ENCODE measurements at places on chromosomes 7 and 10. TPM values are rescaled to one million over a fixed set of nuclear protein-coding genes. Genes with fewer than 3 reads are reported as not detected.
A peak's percentile ranks its signal among the peaks of the same experiment; 100 is the strongest.

- DNase-seq, result no peak
Observed at GRCh38 chr7:26440233-26441001, 148.8 kb downstream of the SNX10 start.

DNA sequence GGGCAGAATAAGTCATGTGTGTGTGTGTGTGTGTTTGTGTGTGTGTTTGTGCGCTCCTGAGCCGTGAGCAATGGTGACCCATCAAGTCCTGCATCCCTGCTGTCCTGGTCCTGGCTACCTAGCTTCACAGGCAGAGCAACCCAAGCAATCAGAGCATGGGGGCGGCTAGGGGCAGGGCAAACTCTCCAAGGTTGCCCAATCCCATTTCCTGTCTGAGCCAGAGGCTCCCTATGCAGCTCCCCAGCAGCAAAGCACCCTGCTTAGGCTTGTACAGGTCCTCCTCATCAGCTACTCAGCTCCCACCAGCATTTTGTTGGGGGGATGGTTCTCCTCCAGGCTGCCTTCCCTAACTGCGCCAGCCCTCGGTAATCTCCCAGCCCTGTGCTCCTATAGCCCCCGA is 31.1 kb upstream of the CRHR2 start:
- no peak for DNase-seq

DNA sequence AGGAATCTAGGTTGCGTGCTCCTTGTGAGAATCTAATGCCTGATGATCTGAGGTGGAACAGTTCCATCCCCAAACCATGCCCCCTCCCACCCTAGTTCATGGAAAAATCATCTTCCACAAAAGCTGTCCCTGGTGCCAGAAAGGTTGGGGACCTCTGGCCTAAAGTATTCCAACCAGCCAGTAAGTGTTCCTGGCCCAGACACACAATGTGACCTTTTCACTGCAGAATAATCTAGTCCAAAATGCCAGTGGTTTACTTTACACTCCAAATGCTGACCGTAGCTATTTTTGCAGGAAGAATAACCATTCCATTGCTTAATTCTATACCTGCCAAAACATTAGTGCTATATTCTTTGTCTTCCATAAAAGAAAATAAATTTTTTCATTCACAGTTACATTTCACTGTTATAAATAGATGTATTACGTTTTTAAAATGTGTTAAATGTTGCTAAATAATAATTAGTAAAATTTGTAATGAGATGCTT is 10.4 kb downstream of the CNNM1 start:
- no peak for DNase-seq

DNA sequence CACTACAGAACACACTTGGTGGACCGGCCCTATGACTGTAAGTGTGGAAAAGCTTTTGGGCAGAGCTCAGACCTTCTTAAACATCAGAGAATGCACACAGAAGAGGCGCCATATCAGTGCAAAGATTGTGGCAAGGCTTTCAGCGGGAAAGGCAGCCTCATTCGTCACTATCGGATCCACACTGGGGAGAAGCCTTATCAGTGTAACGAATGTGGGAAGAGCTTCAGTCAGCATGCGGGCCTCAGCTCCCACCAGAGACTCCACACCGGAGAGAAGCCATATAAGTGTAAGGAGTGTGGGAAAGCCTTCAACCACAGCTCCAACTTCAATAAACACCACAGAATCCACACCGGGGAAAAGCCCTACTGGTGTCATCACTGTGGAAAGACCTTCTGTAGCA is 14.6 kb downstream of the ZSCAN21 start:
- no peak for DNase-seq

VKORC1L1 gene
- total RNA-seq, result 14.9 TPM

DNA sequence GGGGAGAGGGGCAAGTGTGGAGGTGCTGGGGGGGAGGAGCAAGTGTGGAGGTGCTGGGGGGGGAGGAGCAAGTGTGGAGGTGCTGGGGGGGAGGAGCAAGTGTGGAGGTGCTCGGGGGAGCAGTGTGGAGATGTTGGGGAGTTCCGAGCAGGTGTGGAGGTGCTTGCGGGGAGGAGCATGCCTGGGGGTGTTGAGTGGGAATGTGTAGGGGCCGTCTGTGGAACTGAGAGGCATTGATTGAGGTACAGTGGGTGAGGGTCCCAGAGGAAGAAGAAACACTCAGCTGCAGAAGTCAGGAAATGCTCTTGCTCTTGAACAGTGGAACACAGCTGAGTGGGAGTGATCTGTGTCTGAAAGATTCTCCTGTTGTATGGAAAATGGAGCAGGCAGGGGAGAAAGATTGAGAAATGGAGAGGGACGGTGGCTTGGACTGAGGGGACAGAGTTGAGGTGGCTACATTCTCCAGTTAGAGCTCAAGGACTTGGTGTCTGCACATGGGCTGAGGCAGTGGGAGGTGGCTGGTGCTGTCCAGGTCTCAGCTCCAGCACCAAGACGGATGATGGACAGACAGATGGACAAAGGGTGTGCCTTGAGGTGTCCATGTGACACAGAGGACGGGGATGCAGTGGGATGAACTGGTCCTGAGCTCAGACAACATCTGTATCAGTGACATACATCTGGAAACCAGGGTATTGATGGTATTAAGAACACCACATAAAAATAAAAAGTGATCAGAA is 25.2 kb upstream of the NCAPG2 start:
- DNase-seq, result no peak

GRCh38 chr10:98340261-98340939 is 72.4 kb upstream of the LOXL4 start:
- DNase-seq, result no peak

GRCh38 chr10:71393841-71394475 is 2.8 kb upstream of the CDH23 start:
- no peak for DNase-seq

DNA sequence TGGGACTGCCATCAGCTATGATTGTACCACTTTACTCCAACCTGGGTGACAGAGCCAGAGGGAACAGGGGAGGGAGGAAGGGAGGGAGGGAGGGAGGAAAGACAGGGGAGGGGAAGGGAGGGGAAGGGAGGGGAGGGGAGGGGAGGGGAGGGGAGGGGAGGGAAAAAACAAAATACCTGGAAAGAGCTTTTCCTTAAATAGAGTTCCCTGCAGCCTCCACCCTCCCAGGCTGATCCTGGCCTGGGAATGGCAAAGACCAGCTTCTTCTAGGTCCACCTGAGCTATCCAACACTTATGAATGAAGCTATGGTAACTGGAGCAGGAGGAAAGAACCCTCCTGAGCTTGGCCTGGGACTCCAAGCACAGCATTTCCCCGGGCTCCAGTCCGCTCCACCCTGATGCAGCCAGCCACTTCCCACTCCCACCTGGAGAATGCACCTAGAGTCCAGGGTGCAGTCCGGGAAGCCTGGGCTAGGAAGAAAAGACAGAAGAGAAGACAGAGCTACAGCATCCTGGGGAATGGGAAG is 66.1 kb downstream of the GRID1 start:
- no peak for DNase-seq

- DNase-seq, result no peak
Observed at GRCh38 chr7:15433151-15433550, 128.7 kb downstream of the AGMO start.

GRCh38 chr10:76047521-76047920 is 616.1 kb downstream of the LRMDA start:
- DNase-seq, result no peak

GRCh38 chr7:134704827-134705226 is 58.2 kb downstream of the BPGM start:
- no peak for DNase-seq

- DNase-seq, result peak; percentile 13
Observed at GRCh38 chr7:55552320-55553023, 19.8 kb downstream of the VOPP1 start.

GRCh38 chr7:111138193-111138569 is 47.3 kb downstream of the LRRN3 start:
- DNase-seq, result peak; percentile 82

- no peak for DNase-seq
Observed at GRCh38 chr10:113503930-113504329, 48.9 kb upstream of the HABP2 start.

WDR37 gene
- total RNA-seq, result 18.1 TPM

- DNase-seq, result no peak
Observed at GRCh38 chr7:117269417-117269816, 53.4 kb downstream of the WNT2 start.

GRCh38 chr7:116363637-116364432 is 135.7 kb upstream of the CAV2 start:
- no peak for DNase-seq

STEAP1B gene
- not detected for total RNA-seq

DNA sequence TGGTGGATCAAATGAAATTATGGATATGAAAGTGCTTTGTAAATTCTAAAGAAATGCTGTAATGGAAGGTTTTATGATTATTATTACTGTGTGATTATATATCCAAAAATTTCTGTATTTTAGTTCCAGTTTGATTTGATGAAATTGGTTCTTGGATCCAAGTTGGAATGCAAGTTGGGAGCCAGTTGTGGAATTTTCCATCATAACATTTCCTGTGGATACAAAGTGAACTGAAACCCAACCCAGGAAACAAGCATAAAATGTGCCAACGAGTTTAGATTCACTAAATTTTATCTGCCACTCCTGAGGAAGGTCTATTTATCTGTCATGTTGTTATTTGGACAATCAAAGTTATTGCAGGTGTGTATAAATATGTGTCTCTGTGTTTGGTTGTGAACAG is 131.4 kb upstream of the MDFIC start:
- DNase-seq, result no peak

OGDH gene
- total RNA-seq, result 105 TPM

- DNase-seq, result no peak
Observed at GRCh38 chr7:13801669-13802068, 187.8 kb downstream of the ETV1 start.

- peak; percentile 50 for DNase-seq
Observed at GRCh38 chr7:65840446-65840845, 32.4 kb upstream of the VKORC1L1 start.

DNA sequence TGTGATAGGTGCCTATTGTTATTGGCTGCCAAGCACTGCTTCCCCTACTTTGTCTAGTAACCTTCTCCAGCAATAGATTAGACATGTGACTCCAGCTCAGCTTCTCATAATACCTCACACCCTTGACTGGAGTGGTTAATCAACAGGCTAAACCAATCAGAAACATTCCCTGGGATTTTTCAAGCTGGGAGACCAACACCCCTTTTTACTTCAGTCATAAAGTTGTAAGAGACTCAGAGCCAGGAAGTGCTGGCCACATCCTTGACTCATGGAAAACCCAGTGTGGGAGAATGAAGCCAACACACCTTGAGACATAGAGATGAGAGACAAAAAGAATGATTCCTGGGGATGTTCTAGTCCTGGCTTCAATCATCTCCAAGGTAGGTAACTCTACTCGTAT is 62.6 kb upstream of the HECTD2 start:
- DNase-seq, result no peak

OLAH gene
- total RNA-seq, result 0.31 TPM

TAS2R5 gene
- 0.93 TPM for total RNA-seq

- no peak for DNase-seq
Observed at GRCh38 chr10:120719333-120719732, 131.8 kb upstream of the WDR11 start.

GJD4 gene
- total RNA-seq, result not detected

SUPV3L1 gene
- total RNA-seq, result 45.0 TPM

DNA sequence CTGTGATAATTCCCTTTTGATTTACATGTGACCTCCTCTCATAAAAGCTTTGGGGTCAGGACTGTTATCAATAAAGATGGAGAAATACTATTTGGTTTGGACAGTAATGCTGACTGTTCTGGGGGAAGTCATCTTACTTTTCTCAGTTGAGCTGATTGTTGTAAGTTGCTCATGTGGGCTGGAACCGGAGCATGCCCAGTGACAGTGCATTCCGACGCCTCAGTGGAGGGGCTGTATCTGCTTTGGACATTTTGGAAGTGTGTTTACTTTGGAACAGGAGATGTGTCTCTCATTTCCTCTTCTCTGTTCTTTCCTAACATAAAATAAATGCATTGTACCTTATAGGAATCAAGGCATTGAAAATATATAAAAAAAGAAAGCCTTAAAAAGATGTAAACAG is 30.1 kb downstream of the RBM33 start:
- no peak for DNase-seq

GRCh38 chr10:47034441-47035051 is 123.3 kb downstream of the PTPN20 start:
- DNase-seq, result no peak

CYP2C8 gene
- total RNA-seq, result not detected

- no peak for DNase-seq
Observed at GRCh38 chr10:90326498-90327267, 531.2 kb downstream of the HTR7 start.

DNA sequence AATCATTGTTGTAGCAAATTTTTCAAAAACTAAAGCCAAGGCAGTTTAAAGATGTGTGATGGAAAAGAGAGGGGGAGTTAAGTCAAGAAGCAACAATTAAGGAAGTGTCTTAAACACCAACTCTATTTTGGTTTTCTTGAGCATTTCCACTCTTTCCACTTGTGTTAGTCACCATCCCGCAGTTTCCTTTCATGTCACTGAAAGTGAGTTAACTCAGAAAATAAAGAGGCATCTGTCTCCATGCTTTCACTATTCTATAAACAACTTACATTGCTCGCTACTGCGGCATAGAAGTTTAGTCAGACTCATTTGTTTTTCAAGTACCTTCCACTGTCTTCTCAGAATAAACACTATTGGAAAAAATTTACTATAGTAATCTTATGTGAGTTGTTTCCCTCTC is 284.9 kb upstream of the SEMA3D start:
- no peak for DNase-seq

GRCh38 chr7:129775695-129776361 is 164.3 kb downstream of the NRF1 start:
- no peak for DNase-seq

Measured in activated CD4-positive, alpha-beta memory T cell treated with anti-CD3 and anti-CD28 coated beads for 36 hours (primary cell).